Stimulated activated naive CD4-positive, alpha-beta T cell (primary cell): ENCODE measurements at places on chromosomes 5 and 9.

- DNase-seq = no peak
These were observed 616.0 kb upstream of the EDIL3 start for GRCh38 chr5:85000671-85001070.

GRCh38 chr5:68534131-68534940, 318.8 kb downstream of the PIK3R1 start:
- DNase-seq = no peak

DNA sequence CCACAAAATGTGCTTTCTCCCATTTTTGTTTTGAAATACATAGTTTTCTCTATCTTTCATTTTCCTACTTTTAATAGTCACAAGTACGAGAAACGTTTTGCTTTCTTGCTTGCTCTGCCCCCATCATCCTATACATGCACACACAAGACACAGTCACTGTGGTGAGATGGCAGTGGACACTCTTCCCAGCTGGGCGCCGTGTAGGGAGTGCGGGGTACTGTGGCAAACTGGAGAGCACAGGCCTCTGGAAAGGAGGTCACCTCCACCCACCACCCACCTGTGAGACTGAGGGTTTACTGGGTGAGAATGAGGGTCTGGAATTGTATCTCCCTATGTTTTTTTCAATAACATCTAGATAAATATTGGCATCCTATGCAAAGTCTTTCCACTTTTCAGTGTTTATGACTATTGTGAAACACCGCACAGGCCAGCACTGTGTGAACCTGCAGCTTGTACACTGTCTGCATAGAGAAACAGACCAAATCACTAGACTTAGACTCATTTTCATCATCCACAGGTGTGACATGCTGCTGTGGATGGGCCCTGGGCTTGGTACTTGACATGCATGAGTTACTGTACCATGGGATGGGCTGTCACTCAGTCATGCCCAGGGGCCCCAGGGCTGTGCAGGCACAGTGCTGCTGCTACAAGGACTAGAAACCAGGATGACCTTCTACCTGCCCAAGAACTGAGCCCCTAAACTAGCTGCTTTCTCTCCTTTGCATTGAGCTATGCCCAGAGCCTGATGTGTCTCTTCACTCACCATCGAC, 118.1 kb upstream of the LMX1B start:
- DNase-seq = no peak

DNA sequence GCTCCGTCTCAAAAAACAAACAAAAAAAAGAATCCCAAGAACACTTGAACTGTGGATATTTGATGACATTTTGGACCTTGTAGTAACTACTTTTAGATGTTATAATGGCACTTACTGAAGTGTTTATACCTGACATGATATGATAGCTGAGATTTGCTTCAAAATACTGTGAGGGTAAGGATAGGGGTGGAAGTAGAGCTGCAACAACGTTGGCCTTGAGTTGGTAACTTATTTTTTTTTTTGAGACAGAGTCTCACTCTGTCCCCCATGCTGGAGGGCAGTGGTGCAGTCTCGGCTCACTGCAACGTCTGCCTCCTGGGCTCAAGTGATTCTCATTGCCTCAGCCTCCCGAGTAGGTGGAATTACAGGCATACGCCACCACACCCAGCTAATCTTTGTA, 30.7 kb upstream of the SAP30L start:
- DNase-seq = no peak

- DNase-seq = no peak
These were observed 6.2 kb downstream of the GZMA start for GRCh38 chr5:55108661-55109060.

DNA sequence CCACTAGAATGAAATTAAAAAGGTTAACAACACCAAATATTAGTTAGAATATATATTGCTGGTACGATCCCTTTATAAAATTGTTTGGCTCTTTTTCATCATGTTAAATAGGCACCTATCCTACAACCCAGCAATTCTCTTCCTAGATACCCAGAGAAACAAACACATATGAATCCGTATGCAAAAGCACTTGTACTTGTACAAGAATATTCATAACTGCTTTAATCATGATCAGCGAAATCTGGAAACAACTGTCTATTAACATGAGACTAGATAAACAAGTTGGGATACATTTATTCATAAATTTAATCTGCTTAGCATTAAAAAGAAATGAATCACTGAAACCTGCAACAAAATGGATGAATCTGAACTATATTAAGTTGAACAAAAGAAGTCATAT, 113.7 kb upstream of the MAP1B start:
- no peak for DNase-seq

DNA sequence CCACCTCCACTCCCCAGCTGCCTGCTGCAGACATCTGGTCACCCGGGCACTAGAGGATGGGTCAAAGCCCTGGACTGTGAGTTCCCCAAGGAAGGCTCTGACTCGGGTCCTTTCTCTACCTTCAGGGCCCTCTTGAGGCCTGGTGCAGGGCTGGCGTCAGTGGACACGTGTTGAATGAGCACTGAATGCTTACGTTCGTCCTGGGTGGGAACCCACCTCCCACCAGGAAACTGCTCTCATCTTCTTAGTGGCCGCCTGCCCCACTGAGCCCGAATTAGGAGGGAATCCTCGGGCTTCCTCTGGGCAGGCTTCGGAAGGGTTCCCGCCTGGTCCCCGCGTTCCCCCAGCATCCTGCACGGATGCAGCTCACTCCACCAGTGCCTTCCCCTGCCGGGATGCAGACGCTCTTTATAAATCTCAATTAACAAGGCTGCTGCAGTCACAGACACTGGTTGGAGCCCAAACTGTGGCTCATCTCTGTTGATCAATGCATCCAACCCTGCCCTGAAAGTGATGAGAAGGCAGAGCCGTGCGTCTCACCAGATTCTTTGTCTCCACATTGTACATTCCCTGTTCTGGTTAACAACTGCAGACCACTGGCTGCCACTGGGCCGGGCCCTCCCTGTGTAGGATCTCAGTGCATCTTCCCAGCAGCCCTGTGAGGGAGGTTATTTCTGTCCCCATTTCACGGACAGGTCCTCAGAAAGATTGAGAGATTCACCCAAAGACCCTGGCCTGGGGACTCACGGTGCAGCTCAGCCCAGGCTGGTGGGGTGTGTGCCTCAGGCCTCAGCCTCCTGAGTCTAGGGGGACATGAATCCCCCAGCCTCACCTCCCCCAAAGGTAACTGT, 168.8 kb downstream of the GAPVD1 start:
- DNase-seq = no peak

DNA sequence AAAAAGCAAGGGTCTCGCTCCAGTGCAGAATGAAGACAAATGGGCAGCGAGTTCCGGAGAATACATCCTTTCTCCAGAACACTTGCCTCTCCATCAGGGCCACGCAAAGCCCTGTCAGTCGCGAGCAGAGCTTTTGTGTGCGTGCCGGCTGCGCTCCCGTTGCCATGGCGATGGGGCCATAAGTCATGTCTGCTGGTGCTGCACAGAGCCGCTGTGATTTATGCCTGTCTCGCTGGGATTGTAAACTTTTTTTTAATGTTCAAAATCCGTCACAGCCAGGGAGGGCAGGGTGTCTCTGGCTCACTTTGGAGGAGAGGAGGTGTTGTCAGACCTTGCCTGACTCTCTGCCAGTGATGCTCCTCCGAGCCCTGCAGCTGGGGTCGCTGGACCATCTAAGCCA, 272.7 kb downstream of the TRIM32 start:
- DNase-seq = no peak

- no peak for DNase-seq
These were observed 64.6 kb upstream of the ZFR start for GRCh38 chr5:32508806-32509805.

- DNase-seq = no peak
These were observed 184.6 kb downstream of the ACTL7B start for GRCh38 chr9:108671176-108671575.

- DNase-seq = no peak
These were observed 15.3 kb downstream of the CAST start for GRCh38 chr5:96677496-96677895.

- DNase-seq = no peak
These were observed 13.5 kb upstream of the RALGDS start for GRCh38 chr9:133134388-133135145.

DNA sequence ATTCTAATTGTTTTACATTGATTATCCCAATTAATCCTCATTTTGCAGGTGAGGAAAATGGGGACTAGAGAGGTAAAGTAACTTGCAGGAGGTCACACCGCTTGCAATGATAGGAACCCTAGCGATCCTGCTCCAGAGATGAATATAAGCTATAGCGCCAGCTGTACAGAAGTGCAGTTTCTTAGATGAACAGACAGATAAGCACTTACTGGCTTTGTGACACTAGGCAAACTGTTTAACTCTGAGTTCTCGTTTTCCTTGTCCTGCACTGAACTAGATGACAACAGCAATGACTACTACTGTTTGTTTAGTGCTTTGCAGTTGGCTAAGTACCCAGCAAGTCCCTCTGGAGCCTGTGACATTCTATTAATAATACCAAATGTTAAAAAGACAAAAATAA, 11.1 kb downstream of the LHX6 start:
- no peak for DNase-seq

GRCh38 chr9:72132052-72132451, 17.2 kb upstream of the GDA start:
- no peak for DNase-seq

DNA sequence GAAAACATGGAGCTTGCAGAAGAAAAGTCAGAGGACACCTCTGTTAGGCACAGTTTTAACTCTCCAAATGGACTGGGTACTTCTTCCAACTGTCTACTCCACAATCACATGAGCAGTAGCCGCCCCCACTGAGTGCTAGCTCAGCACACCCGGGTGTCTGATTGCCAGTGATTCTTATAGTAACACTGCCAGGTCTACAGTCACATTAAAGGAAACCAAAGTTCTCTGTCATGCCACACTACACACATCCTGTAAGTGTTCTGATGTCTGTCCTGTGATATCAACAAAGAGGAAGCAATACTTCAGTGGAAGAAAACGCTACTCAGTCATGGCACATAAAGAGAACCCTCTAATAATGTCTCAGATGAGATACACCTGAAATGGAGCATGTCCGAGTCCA, at the start of gene HAVCR2:
Gene HAVCR2 (minus strand): TSS at position 69 of the 400 bp plus-strand sequence. CDS start 61 bp downstream, at position 8.
- DNase-seq = no peak

GRCh38 chr5:13510616-13511015, 433.9 kb downstream of the DNAH5 start:
- no peak for DNase-seq

DNA sequence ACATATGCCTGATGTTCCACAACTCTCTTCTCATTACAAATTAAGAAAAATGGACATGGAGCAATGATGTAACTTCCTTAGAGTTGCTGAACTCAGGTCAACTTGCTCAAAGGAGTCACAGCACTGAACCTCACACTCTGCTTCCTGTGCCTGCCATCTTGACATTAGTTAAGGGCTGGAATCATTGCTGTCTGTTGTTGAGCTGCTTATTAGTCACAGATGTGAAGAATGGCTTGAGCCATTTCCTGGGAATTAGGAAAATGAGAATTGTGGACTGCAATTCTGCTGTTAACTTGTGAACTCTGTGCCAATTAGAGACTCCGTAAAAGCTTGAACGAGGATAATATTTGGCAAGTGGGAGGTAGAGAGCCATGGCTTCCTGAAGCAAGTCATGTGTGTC, 212.0 kb downstream of the ADAMTS12 start:
- no peak for DNase-seq

- DNase-seq = peak; percentile 31
These were observed 41.8 kb upstream of the KDM4C start for GRCh38 chr9:6715755-6716643.

DNA sequence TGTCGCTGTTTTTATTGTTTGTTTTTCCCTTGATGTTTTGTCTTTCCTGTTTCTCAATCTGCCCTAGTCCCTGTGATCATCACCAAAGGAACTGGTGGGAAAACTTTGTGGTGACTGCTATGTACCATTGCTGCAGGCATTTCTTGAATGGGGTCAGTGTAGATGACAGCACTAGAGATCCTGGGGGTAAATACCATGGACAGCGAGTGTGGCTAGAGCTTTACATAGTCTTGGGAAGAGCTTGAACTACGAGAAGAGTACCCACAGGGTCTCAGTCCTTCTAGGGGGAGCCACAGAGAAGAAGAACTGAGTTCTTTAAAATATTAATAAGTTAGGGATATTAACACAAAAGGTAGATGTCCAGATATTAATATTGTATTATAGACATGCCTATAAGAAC, 138.8 kb downstream of the PAM start:
- no peak for DNase-seq
